ENCODE measurements at places on chromosomes 12 and 14.

DNA sequence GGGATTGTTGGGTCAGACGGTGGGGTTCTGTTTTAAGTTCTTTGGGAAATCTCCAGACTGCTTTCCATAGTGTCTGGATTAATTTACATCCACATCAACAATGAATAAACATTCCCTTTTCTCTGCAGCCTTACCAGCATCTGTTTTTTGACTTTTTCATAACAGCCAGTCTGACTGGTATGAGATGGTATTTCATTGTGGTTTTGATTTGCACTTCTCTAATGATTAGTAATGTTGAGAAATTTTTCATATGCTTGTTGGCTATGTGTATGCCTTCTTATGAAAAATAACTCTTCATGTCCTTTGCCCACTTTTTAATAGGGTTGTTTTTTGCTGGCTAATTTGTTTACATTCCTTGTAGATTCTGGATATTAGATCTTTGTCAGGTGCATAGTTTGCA lies 140.8 kb upstream of the CNTN1 start:
- DNase-seq = no peak

- no peak for DNase-seq
These were observed 108.9 kb downstream of the SLC6A15 start for GRCh38 chr12:84803661-84804060.

GRCh38 chr12:3755898-3756297 lies 3.0 kb upstream of the CRACR2A start:
- no peak for DNase-seq

DNA sequence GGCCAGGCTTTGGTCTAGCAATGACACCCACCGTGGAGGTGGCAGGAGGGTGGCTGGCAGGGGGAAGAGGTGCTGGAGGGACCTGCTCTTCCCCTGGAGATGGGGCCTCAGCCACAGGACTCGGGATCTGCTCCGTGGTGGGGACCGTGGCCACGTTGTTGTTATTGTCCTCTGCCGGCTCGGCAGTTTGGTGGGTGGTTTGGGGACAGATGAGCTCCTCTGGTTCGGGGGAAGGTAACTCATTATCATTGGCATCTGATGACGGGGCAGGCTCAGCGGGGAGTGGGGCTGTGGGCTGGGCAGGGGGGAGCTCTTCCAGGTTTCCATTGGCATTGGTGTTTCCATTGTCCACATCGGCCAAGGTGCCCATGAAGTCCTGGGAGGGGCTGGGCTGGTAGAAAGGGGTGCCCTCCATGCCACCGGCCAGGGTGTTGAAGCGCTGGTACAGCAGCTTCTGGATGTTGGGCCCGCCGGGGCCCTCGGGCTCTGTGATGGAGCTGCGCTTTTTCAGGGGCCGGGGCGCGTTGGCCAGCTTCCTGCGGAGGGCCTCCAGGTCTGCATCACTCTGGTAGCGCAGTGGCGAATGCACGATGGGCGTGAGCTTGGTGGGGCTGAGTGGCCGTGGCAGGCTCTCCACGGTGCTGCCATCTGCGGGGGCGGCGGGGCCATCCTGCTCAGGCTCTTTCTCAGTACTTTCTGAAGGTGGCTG lies 24.3 kb downstream of the ZFYVE21 start:
- no peak for DNase-seq

GRCh38 chr12:92030618-92031017 lies 115.0 kb downstream of the BTG1 start:
- DNase-seq = peak; percentile 23

GRCh38 chr12:58584880-58585279 lies 335.4 kb downstream of the LRIG3 start:
- no peak for DNase-seq

GRCh38 chr14:78829274-78829673 lies 659.1 kb downstream of the NRXN3 start:
- DNase-seq = no peak

DNA sequence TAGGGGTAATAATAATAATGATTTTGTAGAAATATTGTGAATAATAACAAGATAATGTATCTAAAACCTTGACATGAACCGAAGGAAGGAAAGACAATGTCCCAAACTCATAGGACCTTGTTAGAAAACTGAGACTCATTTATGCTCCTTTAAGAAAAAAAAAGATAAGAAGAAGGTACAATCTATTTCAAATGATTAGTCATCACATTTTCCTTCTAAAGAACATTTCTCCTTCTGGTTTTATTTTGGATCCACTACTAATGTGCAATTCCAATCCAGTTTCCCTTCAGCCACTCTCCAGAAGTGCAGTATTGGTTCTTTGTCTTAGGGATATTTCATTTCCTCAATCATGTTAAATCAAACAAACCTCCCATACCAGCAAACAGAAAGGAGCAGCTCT lies 526.7 kb downstream of the FUT8 start:
- no peak for DNase-seq

- DNase-seq = no peak
These were observed 16.5 kb upstream of the GABARAPL1 start for GRCh38 chr12:10196210-10196609.

GRCh38 chr12:112408621-112409020 lies 784 bp downstream of the RPL6 start:
- no peak for DNase-seq

DNA sequence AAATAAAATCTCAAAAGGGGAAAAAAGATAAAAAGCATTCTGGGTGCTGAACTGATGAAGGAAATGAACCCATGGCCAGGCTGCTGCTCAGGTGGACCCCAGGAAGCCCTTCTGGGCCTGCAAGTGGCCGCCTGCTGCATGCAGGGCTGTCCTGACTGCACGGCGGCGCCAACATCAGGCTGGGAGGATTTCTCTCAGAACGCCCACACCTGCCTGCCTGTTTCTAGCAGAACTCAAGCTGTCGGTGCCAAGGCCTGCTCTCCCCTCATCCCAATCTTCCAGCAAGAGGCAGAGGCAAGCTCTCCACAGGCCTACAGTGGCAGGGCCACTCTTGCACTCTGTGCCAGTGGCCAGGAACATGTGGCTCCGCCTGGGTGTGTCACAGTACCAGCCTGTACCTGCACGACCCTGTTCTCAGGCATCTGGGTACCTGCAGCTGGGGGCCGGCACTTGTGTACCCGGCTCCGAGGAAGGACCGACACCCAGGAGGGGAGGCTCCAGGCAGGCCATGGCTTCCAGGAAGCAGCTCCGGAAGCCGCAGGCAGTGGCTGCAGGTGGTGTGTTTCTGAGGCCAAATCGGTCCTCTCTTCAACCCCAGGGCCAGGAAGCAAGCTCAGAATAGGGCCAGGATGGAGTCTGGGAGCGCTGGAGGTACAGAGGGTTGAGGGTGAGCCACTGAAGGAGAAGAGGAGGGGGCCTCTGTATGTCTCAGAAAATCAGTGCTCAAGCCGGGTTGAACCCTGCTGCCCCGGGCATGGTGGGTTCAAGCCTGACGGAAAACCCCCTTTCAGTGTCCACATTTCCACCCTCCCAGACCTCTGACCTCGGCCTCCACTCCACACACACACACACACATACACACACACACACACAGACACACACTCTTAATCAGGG lies 2.5 kb upstream of the INF2 start:
- DNase-seq = no peak

Data from stimulated activated CD8-positive, alpha-beta memory T cell treated with anti-CD3 and anti-CD28 coated beads, Interleukin-7, amount 100 ng/mL, for 4 hours (primary cell).